Foreskin fibroblast (primary cell): ENCODE measurements at places on chromosomes 16 and 17.

DNA sequence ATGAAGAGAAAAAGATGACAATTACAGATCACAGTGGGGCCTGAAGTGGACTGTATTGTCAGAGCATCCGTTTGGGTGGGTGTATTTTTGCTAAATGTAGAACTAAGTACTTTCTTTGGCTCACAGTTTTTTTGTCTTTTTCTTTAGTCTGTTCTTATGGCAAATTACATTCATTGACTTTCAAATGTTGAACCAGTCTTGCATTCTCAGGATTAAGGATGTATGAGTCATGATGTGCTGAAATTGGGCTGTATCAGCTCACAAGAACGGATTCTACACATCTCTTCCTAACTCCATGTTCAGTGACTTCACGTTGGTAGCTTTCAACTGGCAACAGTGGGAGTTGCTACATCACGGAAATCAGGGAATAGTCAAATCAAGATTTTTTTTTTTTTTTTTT lies 66.5 kb downstream of the TEX2 start:
- peak; percentile 68 for DNase-seq

DNA sequence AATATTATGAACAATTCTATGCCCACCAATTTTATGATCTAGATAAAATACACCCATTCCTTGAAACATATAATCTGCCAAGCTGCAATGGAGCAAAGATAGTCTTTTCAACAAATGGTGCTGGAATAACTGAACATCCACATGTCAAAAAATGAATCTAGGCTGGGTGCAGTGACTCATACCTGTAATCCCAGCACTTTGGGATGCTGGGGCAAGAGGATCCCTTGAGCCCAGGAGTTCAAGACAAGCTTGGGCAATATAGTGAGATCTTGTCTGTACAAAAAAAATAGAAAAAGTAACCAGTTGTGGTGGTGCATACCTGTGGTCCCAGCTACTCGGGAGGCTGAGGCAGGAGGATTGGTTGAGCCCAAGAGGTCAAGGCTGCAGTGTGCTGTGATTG lies 92.5 kb downstream of the N4BP1 start:
- DNase-seq = no peak

GRCh38 chr16:610513-611381 lies 20.0 kb upstream of the WFIKKN1 start:
- DNase-seq = no peak

DNA sequence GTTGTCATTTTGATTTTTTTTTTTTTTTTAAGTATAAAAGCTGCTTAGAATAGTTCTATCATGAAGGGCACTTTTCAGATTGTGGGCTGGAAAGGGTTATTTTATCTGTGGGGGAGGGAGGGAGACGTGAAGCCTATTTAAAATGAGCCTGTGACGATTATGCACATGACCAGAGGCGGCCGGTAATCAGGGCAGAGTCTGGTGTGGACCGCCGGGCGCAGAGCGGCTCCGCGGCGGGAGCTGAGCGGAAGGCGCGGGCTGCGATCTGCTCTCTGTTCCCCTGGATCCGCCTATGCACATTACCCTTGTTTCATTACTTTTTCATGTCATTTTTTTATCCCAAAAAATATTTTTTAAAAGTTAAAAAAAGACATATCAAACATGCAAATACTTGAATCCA lies 23.5 kb downstream of the TMC6 start:
- DNase-seq = no peak

- DNase-seq = peak; percentile 90
These were observed 1.6 kb upstream of the EFTUD2 start for GRCh38 chr17:44900894-44901293.
